ENCODE measurements at places on chromosomes 13 and 19. TPM values are rescaled to one million over a fixed set of nuclear protein-coding genes. Genes with fewer than 3 reads are reported as not detected.

DNA sequence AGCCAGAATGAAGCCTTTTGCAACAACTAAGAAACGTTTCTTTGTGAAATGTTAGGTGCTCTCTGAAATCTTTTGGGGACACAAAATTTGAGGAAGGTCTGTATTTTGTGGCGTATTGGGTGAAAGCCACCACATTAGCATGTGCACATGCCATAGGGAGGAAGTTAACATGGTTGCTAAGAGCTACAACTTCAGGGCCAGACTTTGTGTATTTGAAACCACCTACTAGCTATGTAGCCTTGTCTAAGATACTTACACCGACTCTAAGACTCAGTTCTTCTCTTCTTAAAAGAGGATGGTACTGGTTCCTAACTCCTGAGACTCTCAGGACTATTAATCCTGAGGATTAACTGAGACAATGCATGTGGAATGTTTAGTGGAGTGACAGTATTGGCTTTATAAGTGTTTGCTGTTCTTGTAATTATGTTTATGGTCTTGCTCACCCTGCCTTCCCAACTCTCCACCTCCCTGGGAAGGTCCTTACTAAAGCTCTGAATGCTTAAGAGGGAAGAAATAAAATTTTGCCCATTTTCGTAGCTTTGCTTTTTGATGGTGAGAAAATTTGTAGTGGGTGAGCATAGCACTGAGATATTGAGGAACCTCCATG lies 15.5 kb downstream of the SERP2 start:
- DNase-seq, result no peak

Gene SMIM44
- polyA plus RNA-seq, result not detected

- no peak for DNase-seq
Observed at GRCh38 chr13:57527114-57527735, 104.3 kb upstream of the PCDH17 start.

Gene PDX1
- polyA plus RNA-seq, result 26.1 TPM

Gene KIR2DL4
- polyA plus RNA-seq, result not detected

Gene FCER2
- polyA plus RNA-seq, result 0.08 TPM

Gene VASP
- 34.3 TPM for polyA plus RNA-seq

DNA sequence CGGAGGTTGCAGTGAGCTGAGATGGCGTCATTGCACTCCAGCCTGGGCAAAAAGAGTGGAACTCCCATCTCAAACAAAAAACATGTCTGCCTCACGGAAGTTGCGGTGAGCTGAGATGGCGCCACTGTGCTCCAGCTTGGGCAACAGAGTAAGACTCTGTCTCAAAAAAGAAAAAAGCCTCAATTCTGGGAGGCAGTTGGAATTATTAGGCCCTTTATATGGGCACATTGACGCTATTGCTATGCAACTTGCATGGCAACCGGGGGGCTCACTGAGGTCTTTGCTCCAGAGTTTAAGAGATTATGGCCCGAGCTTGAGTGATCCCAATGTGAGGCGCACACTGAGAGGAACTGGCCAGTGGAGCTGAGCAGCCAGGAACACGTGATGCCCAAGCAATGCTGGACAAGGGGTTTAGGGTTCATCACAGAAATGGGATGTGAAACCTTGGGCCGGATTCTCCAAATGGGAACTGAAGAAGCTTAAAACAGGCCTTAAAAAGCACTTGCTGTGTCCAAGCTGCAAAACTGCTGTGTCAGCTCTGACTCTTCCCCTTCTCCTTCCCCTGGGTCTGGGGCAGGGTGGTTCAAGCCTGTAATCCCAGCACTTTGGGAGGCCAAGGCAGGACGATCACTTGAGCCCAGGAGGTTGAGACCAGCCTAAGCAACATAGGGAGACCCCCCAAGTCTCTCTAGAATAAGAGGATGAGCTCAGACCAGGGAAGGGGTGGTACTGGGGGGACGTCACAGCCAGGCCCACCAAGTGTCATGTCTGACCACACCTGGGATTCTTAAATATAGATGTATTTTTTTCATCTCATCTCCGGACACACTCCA lies 2.5 kb downstream of the FTL start:
- no peak for DNase-seq

DNA sequence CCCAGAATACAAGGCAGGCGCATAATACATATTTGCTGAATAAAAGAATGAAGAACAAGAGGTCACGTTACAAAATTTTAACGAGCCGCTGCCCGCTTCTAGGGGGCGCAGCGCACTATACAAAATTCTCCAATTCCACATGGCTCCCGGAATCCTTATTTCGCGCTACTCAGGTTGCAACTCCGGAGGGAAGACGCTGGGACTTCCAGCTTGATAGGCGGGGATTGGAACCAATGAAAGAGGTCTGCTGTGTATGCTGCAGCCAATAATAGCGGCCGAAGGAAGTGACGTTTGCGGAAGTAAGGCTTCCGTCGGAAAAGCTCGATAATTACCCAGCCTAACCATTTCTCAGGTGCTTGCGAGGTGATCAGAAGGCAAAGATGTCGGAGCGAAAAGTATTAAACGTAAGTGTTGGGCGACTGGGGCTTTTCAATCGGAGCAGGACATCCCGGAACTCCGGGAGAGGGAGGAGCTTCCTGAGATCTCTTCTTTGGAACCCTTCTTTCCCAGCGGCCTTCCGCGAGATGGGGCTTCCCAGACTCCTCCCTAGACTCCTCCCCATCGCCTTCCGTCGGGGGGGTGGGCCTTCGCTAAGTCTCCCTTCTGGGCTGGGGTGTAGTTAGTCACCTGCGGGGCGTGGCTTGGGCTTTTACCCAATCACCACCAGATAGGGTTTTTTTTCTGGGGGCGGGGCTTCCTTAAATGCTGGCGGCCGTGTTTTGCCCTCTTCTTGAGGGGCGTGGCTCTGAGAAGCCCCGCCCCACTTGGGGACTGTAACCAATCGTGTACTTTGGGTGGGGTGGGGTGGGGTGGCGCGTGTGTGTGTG lies at the start of gene YJU2:
Gene YJU2 (plus strand): TSS at position 314 of the 827 bp plus-strand sequence. CDS start 67 bp downstream, at position 381.
- DNase-seq, result peak; percentile 100

- DNase-seq, result no peak
Observed at GRCh38 chr13:110610955-110611595, 4.3 kb upstream of the NAXD start.

Gene OCEL1
- polyA plus RNA-seq, result 28.4 TPM

DNA sequence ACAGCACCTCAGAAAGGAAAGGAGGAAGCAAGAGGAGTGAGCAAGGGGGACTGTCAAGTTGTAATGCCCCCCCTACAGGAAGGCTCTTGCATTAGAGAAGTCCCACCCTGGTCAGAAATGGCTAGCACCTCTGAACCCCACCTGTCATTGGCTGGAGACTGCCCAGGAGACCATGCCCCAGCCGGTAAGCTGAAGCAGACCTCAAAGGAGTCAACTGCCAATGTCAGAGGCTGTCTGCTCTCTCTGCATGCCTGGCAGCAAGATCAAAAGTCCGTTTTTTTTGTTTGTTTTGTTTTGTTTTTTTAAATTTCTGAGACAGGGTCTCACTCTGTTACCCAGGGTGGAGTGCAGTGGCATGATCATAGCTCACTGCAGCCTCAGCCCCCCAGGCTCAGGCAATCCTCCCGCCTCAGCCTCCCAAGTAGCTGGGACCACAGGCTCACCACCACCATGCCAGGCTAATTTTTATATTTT lies 8.1 kb upstream of the BCL3 start:
- no peak for DNase-seq

DNA sequence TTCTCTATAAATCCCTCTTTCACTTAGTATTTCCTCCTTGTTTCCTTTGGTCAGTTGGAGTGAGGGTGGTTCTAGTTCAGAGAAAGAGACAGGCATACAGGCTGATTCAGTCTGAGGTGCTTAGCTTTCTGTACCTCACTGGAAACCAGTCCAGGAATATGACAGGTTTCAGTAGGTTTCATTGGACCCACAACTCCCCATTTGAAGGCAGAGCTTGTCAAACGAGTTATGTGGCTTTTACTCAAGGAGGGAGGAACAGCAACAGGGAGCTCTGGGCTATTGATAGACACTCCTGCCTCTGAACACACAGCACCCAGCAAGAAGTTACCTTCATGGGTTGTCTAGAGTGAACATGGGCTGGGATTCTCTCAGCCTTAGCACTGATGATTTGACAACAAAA lies 14.5 kb downstream of the ACTN4 start:
- DNase-seq, result peak; percentile 70

Gene GAPDHS
- polyA plus RNA-seq, result not detected

- no peak for DNase-seq
Observed at GRCh38 chr19:38234615-38235014, 10.6 kb upstream of the DPF1 start.

DNA sequence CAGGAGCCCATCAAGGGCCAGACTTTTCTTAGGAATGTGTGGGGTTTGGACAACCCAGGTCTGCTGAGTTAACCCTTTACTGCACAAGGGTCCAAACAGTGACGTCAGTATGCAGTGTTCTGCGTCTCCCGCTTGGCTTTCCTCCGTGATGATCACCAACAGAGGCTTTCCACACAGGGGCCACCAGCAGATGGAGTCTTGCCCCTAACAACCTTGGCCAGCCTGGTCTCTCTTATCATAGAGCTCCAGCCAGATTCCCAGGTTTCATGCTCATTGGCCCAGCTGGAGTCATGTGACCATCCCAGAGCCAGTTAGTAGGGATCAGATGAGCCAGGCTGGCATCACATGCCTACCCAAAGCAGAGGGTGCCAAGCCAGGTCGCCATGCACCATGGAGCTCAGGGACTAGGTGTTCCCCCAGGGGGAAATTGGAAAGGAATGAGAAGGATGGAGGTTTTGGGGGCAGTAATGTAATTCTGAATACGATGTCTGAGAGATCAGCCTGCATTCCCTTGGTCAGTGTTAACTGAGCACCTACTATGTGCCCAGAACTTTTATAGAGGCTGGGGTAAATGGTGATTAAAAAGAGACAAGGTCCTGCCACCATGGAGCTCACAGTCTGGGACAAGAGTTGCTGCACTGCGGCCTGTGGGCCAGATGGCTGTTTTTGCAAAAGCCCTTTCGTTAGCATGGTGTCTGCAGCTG lies 61.2 kb downstream of the MYH14 start:
- DNase-seq, result no peak

Gene SIGLEC9
- 0.80 TPM for polyA plus RNA-seq

DNA sequence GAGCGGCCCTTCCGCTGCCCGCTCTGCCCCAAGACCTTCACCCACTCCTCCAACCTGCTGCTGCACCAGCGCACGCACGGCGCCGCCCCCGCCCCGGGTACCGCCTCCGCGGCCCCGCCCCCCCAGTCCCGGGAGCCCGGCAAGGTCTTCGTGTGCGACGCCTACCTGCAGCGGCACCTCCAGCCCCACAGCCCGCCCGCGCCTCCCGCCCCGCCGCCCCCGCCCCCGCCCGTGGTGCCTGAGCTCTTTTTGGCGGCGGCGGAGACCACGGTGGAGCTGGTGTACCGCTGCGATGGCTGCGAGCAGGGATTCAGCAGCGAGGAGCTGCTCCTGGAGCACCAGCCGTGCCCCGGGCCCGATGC lies 3.2 kb upstream of the NAT14 start:
- DNase-seq, result no peak

DNA sequence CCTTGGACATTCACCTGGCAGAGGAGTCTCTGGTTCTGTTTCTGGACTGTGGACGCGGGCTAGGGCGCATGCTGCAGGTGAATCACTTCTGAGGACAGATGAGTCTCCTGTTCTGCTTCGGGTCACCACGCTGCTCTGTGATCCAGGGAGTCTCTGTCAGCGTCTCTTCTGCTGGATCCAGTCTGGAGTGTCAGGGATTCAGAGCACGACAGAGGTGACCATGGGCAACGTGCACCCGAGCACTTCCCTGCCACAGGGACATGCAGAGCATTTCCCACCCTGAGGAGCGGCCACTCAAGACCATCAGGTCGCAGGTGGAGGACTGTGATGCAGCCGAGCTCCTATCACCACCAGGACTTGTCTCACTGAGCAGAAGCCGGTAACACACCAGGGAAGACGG lies 24.4 kb upstream of the LILRA2 start:
- no peak for DNase-seq

GRCh38 chr19:17302391-17303166 lies 646 bp downstream of the ABHD8 start:
- DNase-seq, result peak; percentile 68

DNA sequence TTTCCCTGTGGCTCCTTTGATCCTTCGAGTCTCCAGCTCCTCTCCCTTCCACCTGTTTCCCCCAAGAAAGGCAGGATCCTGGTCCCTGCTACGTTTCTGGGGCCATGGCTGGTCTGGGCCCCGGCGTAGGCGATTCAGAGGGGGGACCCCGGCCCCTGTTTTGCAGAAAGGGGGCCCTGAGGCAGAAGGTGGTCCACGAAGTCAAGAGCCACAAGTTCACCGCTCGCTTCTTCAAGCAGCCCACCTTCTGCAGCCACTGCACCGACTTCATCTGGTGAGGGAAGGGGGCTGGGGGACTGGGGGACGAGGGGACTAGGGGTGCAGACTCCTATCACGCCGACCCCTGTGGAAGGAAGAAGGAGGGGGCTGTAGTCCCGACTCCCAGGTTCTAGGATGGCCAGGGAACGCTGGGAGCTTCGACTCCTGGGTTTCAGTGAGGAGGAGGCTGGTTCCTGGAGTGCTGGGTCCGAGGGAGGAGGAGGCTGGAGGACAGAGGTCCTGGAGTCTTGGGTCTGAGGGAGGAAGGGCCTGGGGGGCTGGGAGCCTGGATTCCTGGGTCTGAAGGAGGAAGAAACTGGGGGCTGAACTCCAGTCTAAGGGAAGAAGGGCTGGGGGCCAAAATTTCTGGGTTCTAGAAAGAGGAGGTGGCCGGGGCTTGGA lies 524 bp downstream of the PRKCG start:
- no peak for DNase-seq

Gene C19orf85
- polyA plus RNA-seq, result not detected

Data from pancreas (tissue), 10 donors.